CD4-positive, alpha-beta memory T cell (primary cell): ENCODE measurements at places on chromosomes 2 and 18.

DNA sequence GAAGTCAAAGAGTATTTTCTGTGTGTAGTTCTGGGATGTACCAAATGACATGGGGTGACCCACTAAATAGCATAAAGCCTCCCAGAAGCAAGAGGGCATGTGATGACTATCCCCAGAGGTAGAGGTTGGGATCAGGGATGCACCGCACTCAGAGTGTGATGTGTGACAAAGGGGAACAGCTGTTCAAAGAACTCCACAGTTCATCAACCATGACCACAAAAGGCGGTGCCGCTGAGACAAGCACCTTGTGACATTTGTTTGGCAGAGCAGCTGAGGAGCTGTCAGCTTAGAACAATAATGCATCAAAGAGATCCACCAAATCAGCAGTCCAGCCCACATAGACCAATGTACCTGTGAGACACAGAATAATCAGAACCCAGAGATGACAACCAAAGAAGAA is 81.3 kb downstream of the VWC2L start:
- DNase-seq = no peak

GRCh38 chr18:21449367-21450290 is 150.9 kb downstream of the ESCO1 start:
- DNase-seq = no peak

GRCh38 chr2:101388232-101388631 is 929 bp upstream of the CREG2 start:
- DNase-seq = no peak

GRCh38 chr18:31223371-31223770 is 60.7 kb upstream of the DSC1 start:
- DNase-seq = no peak

DNA sequence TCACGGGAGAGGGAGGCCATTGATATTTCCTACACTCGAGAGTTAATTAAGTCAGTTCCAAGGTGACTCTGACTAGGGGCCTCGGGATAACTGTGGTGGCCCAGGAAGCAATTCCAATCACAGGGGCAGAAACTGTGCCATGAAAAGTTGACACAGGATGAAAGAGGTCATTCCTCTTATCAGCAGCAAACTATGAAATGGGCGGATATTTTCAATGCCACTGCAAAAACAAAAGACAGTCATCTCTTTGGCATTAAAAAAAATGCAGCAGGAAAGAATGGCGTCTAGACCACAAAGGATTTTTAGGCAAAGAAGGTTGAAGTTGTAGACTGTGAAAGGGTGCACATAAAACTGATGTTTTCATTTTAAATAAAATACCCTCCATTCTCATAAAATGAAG is 50.0 kb downstream of the TGIF1 start:
- no peak for DNase-seq

GRCh38 chr18:78739115-78739514 is 240.5 kb upstream of the SALL3 start:
- DNase-seq = no peak

DNA sequence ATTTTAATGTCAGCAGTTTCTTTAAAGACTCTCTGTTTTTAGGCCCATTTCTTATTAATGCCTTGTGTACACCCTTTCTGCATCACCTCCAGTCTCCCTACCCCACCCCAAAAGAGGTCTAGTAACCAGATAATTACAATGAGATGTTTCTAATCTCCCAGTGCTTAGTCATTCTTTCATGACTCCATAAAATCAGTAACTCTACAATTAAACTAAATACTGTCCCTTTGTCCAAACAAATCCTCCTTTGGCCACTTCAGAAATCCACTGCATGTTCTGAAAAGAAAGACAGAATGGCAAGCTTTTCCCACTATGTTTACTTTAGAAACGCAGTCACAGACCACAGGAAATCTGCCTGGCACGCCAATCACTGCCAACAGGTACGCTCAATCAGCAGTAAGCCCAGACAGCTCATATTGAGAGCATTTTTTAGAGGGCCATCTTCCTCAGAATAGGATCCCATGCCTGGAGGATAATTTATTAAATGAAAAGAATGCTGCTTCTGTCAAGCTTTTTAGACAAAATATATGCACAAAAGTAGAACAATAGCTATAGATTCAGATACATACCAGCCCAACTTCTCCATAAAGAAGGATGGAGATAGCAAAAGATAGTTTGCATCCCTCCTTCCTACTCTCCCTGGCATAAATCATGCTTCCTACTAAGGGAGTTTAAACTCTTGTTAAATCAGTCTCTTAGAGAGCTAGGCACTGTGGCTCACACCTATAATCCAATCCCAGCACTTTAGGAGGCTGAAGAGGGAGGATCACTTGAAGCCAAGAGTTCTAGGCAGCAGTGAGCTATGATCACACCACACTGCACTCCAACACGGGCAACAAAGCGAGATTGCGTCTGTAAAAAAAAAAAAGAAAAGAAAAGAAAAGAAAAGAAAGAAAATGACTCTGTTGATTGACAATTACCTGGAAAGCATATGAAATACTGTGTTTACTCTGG is 14.6 kb downstream of the CLASP1 start:
- DNase-seq = no peak

GRCh38 chr2:46569766-46570165 is 90.4 kb downstream of the TMEM247 start:
- no peak for DNase-seq

GRCh38 chr18:36808681-36809080 is 20.1 kb downstream of the TPGS2 start:
- no peak for DNase-seq

DNA sequence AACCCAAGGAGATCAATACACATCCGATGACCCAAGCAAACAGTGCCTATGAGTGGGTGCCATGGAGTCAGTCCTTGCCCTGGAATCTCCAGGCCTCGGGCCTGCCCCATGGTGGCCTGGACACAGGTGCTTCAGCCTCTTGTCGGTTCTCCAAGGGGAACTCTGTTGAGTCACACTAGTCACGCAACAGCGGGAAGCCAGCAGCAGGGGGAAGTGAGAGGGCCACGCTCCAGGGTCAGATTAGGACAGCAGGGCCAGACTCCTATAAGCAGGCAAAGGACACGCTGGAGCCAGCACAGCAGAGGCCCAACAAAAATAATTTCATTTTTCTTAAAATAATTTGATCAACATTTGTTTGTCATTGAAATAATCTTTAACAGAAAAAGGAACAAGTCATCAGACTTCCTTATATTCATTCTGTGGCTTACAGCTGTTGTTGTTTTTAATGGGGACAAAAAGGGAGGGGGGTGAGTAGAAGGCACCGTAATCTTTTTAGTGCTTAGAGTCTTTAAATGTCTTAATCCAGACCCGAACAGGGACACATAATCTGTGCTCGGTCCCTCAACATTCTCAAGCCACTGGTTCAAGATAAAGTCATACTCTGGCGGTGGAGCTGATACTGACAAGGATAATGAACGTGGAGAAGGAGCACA is 16.4 kb upstream of the ARMC9 start:
- no peak for DNase-seq

GRCh38 chr2:189249171-189249570 is 69.6 kb upstream of the COL5A2 start:
- no peak for DNase-seq

DNA sequence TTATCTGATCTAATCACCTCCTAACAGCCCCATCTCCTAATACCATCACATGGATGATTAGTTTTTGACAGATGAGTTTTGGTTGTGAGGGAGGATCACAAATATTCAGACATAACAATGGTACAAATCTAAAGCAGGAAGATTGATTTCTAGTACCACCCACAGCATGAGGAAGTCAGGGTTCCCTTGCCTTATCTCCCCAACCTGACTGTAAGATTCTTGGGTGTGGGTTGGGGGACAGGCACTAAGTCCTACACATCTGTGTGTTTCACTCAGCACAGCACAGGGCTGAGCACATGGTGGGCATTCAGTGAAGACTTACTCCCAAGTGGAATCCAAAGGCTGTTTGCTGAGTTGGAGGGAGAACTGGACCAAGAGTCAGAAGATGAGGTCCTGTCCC is 93.8 kb upstream of the CXCR4 start:
- no peak for DNase-seq

DNA sequence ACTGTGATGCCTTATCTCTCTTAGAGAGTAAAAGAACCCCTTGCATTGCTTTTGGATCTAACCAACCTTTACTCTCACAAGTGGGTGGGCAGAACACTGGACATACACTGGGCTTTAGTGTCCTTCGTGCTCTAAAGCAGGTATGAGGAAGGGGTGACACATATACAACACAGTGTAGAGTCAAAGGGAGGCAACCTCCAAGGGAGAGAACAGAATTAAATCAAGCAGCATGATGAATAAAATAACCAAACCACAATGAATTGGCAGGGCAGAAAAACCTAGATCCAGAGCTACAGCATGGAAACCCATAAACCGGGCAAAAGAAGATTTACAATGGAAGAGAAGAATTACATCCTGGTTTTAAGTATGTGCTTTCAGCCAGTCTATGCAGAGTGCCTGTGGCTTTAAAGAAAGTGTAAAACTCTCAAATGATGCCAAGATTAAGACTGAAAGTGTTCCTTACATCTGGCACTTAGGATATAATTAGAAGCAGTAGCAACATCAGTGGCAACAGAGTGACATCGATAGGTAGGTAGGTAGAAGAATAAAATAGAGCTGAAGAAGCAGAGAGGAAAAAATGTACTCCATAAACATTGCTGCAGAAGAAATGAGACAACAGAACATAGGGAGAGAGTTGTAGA is 191.7 kb upstream of the ZC3H15 start:
- DNase-seq = no peak

DNA sequence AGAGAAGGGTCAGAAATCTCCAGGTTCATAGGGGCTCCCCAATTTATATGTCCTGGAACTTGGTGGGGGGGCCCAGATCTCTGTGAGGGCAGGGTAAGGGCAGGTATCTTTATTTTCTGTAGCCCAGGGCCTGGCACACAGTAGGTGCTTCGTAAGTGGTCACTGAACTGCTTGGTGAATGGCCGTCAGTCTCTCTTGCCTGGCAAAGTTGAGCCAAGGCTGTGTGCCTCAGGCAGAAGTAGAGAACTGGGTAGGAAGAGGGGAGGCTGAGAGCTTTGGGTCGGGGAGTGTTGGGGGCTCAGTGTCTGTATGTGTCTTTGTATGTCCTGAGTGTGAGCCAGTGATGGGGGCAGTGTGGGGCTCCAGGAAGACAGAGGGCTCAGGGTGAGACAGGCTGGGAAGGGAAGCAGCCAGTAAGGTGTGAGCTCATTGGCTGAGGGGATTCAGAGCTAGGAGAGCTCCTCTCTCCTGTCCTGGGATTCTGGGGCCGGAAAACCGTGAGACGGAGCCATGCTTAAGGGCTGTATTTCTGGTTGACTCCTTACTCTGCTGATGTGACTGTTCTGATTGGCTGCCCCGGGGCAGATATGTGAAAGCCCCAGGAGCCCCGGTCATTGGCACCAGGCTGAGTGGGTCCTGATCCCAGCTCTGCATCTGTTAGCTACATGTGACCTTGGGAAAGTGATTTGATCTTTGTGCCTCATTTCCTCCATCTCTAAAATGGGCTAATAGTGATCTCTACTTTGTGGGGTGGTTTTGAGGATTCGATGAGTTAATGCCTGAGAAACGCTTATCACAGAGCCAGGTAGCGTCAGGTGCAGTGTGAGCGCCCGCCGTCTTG is 30.3 kb downstream of the STEAP3 start:
- no peak for DNase-seq

DNA sequence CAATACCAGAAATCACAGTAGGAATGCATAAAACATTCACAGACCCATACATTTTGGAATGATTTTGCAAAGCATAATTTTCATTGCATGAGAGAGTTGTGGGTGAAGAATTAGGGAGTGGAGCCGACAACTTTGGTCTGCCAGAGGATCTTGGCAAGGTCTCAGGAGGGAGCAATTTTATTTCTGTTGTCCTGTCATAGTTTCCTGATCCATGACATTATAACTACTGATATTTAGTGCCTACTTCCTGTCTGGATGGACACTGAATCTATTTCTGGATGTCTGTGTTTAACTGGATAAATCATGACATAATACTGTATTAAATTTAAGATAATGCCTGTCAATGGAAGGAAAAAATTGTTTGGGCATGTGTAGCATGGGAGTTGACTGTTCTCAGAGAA is 2.4 kb downstream of the ITGA4 start:
- DNase-seq = no peak

DNA sequence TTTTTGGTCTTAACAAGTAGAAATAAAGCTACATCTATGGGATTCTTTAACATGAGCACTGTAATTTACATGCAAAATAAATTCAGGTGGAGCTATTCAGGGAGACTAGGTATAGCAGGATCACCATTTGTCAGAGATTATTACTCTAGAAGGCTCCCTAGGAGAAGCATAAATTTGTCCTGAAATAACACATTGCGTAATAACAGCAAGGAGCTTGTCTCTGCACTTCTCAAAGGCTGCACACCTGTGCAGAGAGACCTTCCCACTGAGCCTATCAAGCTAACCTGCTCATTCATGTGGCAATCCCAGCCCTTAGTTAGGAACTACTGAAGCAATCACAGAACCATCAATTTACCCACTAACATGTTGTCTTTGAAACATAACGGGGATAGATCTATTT is 437.4 kb upstream of the MC4R start:
- no peak for DNase-seq

- DNase-seq = no peak
These were observed 353.6 kb downstream of the ARHGAP15 start for GRCh38 chr2:143482771-143483170.

DNA sequence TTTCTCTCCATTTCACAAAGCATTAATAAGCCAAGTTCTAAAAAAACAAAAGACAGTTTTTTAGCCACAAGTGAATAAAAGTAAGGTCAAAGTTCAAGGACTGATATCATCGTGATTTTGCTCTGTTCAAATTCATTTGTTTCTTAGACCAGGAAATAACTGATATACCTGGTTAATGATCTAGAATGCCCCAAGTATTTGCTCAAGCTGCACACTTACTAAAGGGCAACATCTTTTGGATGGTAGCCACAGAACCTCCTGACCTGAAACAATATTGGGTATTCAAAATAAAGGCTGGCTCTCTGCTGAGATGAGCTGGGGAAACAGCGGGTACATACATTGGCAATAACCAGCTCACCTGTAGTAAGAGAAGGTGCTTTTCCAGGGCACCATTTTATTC is 314.7 kb upstream of the LYPD1 start:
- DNase-seq = no peak

DNA sequence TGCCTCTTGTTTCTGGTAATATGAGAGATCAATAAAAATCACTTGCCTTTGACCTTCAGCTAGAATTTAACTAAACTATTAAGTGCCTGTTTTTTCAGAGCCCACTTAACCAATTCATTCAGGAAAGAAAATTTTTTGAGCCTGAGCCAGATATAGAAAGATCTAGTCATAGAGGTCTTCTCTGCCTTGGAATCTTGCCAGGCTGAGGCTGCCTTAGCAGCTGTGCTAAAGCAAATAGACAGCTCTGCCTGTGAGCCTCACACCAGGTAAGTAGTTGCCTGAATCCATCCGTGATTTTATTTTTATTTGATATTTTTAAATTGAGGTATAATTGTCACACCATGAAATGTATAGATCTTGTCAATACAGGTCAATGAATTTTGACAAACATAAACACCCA is 27.4 kb downstream of the EVX2 start:
- no peak for DNase-seq

DNA sequence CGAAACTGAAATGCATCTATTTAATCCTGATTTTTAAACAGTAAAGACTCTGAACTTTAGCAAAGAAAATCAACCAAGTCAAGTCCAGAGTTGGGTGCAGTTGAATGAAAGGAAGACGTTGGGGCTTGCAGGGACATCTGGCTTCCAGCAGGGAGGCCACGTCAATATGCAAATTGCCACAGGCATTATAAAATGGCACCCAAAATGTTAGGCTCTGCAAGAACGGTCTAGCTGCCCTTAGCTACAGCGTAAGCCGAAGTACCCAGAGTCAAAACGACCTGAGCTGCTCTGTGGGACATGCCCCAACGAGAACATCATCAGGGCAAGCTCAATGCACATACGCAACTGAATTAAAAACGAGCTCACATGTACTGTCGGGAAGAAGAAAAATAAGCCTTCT is 30.7 kb downstream of the DOCK10 start:
- DNase-seq = no peak

- no peak for DNase-seq
These were observed 77.5 kb upstream of the SALL3 start for GRCh38 chr18:78901923-78902794.
